Germinal center (tissue), 1 donor: ENCODE measurements at places on chromosomes 7 and 10.

DNA sequence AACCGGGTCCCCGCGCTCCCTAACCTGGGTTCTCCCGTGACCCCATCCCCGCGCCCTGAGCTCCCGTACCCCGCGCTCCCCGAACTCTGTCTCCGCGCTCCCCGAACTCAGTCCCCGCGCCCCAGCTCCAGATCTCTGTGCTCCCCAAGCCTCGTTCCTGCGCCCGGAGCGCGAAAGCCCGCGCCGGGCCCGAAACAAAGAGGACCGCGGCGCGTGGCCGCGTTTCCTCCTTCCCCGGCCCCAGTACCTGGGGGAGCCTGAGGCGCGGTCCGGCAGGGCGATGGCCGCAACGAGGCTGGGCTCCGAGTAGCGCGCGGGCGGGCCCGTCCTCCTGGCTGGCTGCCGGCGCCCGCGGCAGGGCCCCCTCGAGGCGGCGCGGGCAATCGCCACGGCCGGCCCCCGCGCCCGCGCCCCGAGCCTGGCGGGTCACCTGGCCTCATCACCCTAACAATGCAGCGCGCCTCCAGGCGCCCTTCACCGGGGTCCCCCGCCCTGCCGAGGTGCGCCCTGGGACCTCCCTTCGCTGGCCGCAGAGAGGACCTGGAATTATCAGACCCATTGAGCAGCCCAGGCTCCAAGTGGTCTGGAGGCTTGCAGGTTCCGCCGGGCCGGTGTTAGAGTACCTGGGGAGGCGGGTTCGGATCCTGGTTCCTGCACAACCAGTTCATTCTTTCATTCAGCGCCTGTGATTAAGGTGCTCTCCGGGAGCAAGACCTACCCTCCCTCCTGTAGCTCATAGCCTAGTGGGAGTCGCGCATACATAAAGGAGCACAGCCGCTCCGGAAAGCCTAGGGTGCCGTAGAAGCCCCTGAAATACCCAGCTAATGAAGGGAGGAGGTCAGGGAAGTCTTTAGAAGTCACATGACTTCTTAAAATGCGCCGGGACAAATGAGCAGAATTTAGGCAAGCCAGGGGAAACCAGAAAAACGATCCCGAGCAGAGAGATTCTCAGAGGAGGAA is at the start of gene TNS3:
TNS3 (minus strand) TSS at position 308 of the 960 bp plus-strand sequence. CDS start 142,475 bp downstream, outside the sequence.
- DNase-seq, result peak; percentile 53

- DNase-seq, result no peak
Observed at GRCh38 chr7:92631067-92631849, 41.1 kb upstream of the FAM133B start.

- no peak for DNase-seq
Observed at GRCh38 chr7:20447021-20447650, 116.4 kb downstream of the ITGB8 start.

DNA sequence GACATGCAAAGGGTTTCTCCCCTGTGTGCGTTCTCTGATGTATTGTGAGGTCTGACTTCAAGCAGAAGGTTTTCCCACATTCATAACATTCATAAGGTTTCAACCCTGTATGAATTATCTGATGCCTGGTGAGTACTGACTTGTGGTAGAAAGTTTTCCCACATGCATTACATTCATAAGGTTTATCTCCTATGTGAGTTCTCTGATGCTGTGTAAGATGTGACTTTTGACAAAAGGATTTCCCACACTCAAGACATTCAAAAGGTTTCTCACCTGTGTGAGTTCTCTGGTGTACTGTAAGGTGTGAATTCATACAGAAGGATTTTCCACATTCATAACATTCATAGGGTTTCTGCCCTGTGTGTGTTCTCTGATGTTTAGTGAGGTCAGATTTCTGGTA is 45.1 kb downstream of the ZNF33B start:
- DNase-seq, result no peak

DNA sequence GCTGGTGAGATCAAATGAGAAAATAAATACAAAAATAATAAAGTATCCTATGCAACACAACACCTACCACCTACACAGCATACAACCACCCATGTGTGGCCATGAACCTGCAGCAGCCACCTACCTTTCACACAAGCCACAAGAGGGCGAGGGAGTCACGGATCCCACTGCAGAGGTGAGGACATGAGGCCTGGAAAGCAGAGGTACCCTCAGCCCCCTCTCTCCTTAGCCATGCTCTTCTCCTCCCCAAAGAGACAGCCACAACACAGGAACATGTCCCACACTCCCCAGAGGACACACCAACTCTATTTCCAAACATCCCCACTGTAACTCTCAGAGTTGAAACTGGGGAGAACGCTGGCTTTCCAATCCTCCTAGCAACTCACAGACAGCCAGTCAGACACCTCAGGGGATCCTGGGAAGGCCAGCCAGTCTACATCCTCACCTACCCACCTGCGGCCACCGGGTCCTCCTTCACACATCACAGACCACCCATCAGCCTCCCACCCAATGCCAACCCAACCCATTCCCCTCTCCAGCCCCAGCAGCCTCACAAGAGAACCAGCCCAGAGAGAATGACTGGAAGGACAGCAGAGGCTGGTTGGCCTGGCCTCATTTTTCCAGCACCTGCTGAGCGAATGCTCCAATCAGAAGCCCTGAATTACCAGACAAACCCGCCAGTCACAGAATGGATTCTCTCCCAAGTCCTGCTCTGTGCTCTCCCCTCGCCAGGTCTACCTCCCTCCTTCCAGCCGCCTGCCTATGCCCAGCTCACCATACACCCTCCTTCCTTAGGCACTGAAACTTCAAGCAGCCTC is 18.4 kb downstream of the DLG5 start:
- no peak for DNase-seq

GRCh38 chr10:6215241-6215640 is 12.5 kb downstream of the PFKFB3 start:
- no peak for DNase-seq

DNA sequence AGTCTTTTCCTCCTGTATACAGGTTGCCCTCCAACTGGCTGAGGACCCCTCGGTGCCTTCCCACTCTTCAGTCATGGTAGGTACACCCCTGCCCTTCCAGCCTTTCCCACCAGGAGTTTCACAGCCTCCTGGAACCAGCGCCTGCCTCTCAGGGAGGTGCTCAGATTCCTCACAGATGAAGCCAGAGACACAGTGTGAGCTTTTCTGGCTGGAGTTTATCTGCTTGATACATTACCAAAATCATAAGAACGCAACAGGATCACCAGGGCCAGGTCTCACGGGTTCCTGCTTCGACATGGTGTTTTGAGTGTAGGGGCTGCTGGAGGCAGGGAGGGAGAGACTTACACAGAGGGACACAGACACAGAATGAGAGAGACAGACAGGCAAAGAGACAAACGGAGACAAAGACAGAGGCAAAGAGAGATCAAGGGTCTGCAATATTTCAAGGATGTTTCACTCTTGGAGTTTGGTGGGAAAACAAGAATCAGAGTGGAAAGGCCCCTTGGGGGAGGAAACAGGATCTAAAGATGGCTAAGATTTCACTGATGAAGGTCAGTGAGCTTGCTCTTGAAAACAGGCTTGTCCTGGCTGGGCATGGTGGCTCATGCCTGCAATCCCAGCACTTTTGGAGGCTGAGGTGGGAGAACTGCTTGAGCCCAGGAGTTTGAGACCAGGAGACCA is 6.5 kb upstream of the INMT start:
- DNase-seq, result no peak

GRCh38 chr10:99537086-99537988 is 4.6 kb downstream of the NKX2-3 start:
- DNase-seq, result no peak

DNA sequence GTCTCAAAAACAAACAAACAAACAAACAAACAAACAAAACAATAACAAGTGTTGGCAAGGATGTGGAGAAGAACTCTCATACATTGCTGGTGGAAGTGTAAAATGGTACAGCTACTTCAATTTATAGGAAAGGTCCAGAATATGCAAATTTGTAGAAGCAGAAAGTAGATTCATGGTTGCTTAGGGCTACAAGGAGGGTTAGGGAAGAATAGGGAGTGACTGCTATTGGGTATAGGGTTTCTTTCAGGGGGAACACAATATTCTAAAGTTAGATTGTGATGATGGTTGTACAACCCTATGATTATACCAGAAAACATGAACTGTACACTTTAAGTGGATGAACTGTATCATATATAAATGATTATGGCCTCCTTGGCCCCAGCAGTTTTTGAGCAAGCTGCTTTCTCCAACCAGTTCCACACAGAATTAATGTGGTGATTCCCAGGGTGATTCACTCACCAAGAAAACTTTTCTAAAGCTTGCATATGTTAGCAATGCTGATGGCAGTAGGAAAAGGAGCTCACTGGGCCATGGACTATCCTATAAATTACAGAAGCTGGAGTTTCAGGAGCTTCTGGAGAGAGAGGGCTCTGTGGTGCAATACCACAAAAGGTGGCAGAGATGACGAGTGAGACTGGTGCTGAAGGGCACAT is 52.8 kb upstream of the KCNIP2 start:
- DNase-seq, result no peak

- DNase-seq, result no peak
Observed at GRCh38 chr7:98230746-98231471, 19.7 kb downstream of the BHLHA15 start.

DNA sequence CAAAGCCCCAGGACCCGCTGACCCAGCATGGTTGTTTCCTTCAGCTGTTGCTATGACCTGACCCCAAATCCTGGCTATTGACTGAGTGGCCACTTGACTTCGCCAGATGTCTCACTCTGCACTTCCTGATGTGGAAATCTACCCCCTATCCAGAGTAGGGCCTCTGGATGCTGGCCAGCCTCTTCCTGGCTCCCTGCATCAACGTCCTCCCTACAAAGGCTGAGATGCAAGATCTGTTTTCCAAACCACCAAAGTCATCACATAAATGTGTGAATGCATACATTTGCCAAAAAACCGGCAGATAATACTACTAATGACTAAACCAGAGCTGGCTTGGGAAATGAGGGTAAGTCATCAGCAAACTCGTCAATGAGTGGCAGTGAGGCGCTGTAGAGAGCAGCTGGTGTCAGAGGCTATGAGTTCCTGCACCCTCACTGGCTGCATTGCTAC is 70.4 kb downstream of the PYROXD2 start:
- DNase-seq, result no peak

DNA sequence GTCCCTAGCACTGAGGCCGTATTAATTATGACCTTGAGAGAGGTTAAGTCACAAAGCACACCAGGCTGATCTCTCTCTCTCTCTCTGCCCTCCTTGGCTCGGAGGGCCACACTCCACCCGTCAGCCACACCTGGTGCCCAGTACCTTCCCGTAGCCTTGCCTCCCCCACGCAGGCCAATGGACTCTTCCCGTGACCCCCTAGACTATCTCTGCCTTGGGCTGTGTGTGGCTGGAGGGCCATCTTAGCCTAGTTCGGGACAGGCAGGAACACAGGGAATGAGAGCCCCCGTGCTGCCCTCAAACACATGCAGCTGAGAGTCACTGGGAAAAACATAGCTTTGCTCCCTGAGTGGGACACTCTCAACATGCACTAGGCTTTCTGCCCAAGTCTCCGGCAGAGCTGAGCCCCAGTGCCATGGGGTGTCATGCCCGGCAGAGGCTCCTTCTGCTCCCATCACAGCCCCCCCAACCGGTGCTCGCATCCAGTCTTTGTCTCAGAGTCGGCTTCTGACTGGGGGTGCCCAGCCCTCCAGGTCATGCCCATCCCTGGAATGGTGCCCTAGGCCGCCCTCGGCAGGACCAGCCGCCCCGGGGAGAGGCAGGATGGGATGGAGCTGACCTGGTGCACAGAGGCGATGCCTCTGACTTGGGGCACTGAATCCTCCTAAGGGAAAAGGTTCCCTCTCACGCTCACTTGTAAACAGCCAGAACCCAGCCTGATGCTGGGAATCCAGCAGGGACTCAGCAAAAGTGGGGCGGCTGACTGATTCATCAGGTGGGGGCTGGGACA is 63.0 kb downstream of the TCERG1L start:
- DNase-seq, result no peak

DNA sequence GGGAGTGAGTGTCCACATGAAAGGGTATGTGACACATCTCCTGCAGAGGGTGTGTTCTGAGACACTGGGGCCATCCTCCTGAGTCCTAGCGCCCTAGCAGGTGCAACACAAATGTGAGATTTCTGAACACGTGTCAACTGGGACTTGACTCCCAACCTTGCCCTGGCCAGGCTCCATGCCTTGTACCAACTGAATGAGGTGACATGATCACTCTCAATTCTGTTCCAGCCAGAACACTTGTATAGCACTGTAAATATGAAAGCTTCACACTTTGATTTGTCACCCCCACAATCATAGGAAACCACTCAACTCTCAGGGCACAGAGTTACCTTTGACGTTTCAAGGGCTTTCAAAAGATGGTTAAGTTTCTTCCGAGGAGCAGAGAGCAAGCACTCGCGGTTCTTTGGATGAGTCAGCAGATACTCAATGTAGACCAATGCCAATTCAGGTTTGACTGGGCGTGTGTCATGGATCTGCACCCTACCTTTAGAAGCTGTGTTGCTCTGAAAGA is 48.6 kb downstream of the NCAPG2 start:
- DNase-seq, result no peak
